ENCODE measurements at places on chromosomes 12 and 14. TPM values are rescaled to one million over a fixed set of nuclear protein-coding genes. Genes with fewer than 3 reads are reported as not detected.

PTCSC3 gene
- total RNA-seq, result not detected

KRT79 gene
- total RNA-seq, result 0.46 TPM

COCH gene
- total RNA-seq, result 4.2 TPM

FOXA1 gene
- total RNA-seq, result 249 TPM

KRT3 gene
- 0.33 TPM for total RNA-seq

- peak; percentile 11 for DNase-seq
Observed at GRCh38 chr14:85595981-85596380, 66.0 kb downstream of the FLRT2 start.

- DNase-seq, result no peak
Observed at GRCh38 chr12:101925935-101926334, 48.6 kb downstream of the DRAM1 start.

- DNase-seq, result peak; percentile 53
Observed at GRCh38 chr14:92785667-92786426, 8.3 kb upstream of the GOLGA5 start.

- DNase-seq, result no peak
Observed at GRCh38 chr14:36256126-36256801, 64.2 kb downstream of the MBIP start.

DNA sequence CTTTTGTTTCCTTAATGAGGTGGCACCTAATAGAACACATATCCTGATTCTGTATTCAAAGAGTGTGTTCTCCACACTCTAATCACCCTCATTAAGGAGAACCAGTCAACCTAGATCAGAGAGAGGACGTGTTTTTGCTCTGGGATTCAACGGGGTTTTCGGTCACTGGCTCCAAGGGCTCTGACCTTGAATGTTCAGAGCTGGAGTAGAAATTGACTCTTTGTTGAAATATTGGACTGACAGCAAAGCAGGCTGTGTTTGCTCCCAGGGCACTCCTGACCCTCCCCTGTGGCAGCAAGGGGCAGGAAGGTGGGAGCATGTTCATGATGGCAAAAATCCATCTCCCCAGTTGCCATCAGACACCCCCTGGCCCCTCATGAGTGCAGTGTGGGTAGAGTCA lies 1193.0 kb downstream of the AACS start:
- no peak for DNase-seq

GRCh38 chr14:54555651-54556050 lies 11.3 kb upstream of the SAMD4A start:
- peak; percentile 51 for DNase-seq

DNA sequence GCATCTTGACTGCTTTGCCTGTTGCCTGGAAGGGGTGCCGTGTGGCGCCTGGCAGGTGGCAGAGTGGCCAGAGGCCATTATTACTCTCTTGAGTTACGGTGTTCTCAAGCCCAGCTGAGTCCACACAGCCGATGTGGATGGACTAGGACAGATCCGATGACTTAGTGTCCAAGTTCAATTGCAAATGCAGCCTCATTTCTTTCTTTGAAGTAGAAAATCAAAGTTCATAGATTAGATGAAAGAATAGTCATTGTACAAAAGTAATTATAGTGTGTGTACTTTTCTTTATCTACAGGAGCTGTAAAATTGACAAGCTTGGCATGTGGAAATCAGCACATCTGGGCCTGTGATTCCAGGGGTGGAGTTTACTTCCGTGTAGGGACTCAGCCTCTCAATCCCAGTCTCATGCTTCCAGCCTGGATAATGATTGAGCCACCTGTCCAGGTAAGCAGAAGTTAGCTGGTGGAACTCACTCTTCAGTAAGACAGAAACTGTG lies 44.7 kb downstream of the ANKRD9 start:
- no peak for DNase-seq

GRCh38 chr14:74601982-74602381 lies 10.1 kb downstream of the LTBP2 start:
- DNase-seq, result no peak

- DNase-seq, result no peak
Observed at GRCh38 chr12:132723764-132724140, 13.1 kb downstream of the PGAM5 start.

GRCh38 chr14:61223552-61223951 lies 57.6 kb downstream of the TMEM30B start:
- DNase-seq, result no peak

GRCh38 chr14:23580152-23580926 lies 1.7 kb upstream of the JPH4 start:
- DNase-seq, result no peak

- no peak for DNase-seq
Observed at GRCh38 chr14:87203346-87203745, 789.6 kb downstream of the GALC start.

GRCh38 chr14:38357557-38357956 lies 101.7 kb upstream of the CLEC14A start:
- peak; percentile 53 for DNase-seq
